ENCODE measurements at places on chromosomes 5 and 9. TPM values are rescaled to one million over a fixed set of nuclear protein-coding genes. Genes with fewer than 3 reads are reported as not detected.

CA9 gene
- not detected for total RNA-seq

SLC36A2 gene
- not detected for total RNA-seq

IDNK gene
- 19.7 TPM for total RNA-seq

MAN2A1 gene
- total RNA-seq = 44.1 TPM
